ENCODE measurements at places on chromosomes 11 and 22. TPM values are rescaled to one million over a fixed set of nuclear protein-coding genes. Genes with fewer than 3 reads are reported as not detected.
A peak's percentile ranks its signal among the peaks of the same experiment; 100 is the strongest.

NECTIN1 gene
- 45.1 TPM for total RNA-seq

RANGAP1 gene
- 26.9 TPM for total RNA-seq

- no peak for DNase-seq
Observed at GRCh38 chr11:126146454-126147192, 64.8 kb downstream of the RPUSD4 start.

ANO9 gene
- 131 TPM for total RNA-seq

GRCh38 chr11:99781074-99781473, 760.3 kb downstream of the CNTN5 start:
- no peak for DNase-seq

MRGPRX4 gene
- not detected for total RNA-seq

DNA sequence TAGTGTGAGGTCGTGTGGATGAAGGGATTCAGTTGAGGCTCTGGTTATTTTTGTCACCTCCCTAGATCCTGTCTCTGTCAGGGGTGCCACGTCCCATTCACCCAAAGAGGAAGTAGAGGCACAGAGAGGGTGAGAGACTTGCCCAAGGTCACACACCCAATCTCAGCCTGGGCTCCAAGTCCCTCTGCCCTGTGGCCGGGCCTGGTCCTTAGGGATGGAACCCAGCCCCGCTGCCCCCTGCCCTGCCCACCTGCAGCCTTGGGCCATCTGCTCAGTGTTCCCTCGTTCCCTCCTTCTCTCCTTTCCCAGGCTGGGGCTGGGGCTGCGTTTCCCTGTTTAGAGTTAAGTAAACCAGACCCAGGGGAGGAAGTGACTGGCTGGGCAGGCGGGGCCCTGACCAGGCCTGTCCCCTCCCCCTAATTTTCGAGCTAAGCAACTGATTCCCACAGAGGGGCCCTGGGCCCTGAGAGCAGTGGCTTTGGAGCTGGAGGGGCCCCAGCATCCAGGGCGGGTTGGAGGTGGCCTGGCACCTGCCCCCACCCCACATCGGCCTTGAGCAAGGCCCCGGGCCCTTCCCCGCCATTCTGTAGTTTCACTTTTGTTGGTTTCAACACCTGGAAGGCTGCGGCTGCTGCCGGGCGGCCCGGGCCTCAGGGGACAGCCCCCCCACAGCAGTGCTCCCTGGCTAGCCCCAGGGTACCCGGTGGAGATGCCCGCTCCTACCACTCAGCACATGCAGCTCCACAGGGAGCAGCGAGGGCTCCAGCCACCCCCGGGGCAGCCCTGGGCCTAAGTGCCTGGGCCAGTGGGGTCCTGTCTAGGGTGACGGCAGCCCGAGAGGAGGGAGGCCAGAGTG, 1.5 kb downstream of the TCIRG1 start:
- peak; percentile 78 for DNase-seq

DNA sequence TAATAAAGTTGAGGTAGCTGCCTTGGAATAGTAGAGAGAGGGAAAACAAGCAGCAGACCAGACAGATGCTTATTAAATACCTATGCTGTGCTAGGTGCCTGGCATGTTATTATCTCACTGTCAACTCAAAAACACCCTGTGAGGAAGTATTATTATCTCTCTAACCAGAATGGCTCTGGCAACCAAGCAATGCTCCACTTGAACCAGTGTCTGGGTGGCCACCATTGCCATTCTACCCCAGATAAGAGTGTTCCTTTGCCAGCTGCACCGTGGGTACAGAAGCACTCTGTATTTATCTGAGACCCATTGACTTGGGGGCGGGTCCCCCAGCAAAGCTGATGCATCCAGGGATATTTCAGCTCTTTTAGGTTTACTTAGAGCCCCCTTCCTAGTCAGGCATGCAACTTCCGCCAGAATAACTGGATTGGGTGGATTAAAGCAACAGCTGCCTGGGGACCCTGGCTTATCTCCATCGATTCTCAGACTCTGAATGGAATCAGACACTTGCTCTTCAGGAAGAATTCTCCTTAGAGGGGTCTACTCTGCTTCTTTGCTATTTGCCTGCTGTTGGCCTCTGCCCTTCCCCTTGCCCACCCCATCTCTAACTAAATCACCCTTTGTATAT, 49.1 kb downstream of the RCN1 start:
- DNase-seq, result no peak

GRCh38 chr22:37314315-37315074, 32.2 kb downstream of the CYTH4 start:
- DNase-seq, result no peak

DNA sequence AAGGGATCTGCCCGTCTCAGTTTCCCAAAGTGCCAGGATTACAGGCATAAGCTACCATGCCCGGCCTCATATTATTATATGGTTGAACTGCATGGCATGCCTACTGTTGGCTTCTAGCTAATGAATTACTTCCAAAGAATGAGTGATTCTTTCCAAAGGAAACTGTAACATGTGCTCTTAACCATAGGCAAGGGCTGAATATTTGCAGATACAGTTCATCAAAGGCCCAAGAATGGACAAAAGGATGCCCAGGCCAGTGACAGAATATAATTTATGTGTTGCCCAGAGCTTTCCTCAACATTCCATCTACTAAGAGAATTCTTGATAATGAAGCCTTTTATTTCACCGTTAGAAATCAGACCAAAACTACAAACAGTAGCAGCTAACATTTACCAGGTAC, 27.0 kb upstream of the CCDC89 start:
- DNase-seq, result no peak

- DNase-seq, result no peak
Observed at GRCh38 chr11:63250162-63251050, 7.0 kb upstream of the SLC22A25 start.

OR52N2 gene
- not detected for total RNA-seq

MS4A13 gene
- not detected for total RNA-seq
